GM18507 (cell line): ENCODE measurements at places on chromosomes 2 and 18.

DNA sequence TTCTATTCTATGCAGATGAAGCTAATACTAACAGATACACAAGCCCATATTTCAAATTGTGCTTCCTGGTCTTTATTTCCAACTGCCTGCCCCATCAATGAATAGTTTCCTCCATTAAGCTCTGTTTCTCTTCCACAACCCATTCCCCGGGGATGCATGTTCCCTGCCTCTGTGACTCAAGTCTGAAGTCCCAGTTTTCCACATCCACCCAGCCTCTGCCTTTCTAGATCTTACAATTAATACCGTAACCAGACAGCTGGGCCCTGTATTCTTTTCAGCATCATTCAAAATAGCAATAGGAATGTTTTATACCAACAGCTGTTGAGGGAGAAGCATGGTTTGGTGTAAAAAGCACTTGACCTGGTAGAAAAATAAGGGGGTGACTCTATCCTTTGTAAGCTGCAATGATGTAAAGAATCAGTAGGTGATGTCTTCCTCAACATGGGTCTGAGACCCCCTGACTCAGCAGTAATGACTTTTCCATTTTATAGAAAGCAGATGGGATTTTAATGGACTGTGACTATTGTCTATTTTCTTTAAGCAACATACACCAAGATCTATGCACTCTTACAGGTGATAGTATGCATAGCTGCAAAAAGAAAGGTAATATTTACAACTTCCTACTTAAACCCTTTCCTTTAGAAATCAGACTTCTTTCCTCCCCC is 46.1 kb upstream of the DAPL1 start:
- DNase-seq = no peak

DNA sequence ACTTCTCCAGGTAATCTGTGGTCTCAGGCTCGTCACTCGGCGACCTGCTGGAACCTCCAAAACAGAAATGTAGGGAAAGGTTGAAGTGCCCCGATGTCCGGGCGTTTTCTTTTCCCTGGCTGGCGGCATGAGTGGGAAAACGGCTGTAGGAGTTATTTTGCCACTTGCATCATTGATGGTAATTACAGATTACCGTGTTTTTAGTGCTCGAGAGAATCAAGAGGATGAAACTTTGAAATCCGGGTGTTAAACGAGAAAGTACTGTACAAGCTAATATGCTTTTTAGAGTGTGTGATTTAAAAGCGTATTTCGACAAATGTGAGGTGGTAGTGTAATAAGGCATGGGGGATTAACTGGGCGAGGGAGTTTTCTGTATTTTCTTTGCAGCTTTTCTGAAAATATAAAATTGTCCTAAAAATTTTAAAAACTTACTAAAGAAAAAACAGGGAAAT is 819 bp downstream of the GRHL1 start:
- DNase-seq = no peak

DNA sequence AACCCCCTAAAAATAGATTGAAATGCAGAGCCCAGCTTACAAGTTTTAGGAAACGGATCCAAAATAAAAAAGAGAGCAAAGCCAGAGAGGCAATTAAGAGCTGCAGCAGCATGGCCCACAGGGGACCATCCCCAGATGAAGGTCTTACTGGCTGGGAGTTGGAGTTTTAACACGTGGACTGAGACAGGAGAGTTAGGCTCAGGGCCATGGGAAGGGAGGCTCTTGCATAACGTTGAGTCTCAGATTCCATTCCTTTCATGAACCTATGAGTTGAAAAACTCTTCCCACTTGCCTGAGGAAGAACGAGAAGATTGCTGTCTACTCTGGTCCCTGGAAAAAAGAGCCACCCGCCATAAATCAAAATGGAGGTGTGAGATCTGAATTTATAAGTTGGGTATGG is 101.8 kb upstream of the NDUFV2 start:
- DNase-seq = no peak

GRCh38 chr2:39492716-39493115 is 55.6 kb upstream of the MAP4K3 start:
- DNase-seq = no peak

DNA sequence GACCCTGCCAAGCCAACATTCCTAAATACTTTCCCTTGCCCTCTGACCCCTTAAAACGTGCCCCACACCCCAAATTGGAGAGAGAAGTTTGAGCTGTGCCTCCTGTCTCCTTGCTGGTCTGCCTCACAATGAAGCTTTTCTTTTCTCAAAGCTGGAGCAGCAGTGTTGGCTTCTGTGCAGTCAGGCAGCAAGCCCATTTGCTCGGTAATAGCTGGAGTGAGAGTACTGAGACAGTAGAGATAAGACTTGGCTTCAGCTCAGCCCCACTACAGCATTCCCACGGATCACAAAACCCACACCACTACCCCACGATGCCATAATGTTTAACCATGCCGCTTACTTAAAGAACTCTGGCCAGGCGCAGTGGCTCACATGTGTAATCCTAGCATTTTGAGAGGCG is 73.0 kb downstream of the NCAPH start:
- DNase-seq = no peak

DNA sequence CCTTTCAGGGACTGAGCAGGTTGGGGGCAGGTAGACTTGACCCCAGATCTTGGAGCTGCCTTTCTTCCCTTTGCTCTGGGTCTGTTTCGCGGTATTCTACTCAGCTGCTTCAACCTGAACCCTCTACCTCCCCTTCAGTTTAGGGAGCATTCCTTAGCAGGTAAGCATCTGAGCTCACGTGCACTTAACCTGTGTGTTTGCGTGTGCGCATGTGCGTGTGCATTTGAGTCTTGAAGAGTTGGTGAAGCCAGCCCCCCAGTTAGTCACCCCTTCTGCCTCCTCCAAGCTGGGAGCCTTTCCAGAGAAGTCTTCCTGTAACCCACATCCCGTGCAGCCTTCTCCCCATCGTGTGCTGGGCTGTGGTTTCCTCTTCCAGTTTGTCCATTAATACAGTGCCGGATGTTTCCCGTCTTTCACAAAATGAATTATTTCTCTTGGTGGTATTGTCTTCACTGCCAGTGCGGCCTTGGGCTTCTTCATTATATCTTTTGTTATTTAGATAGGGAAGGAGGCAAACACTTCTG is 33.2 kb downstream of the B3GNT2 start:
- no peak for DNase-seq

DNA sequence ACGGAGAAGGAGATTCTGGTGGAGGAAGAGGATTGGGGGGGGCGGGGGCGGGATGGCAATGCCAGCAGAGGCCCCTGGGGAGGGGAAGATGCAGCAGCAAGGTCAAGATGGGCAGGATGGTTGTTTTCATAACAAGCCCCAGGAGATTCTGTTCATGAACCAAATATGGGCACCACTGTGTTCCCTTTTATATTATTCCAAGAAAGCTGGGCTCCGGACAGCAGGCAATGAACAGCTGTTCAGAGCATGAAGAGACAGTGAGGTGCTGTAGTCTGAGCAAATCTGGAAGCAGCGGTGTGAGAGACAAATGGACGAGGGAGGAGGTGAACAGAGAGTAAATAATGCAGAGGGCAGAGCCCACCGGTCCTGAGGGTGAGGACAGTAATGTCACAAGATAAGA is 20.0 kb downstream of the UXS1 start:
- no peak for DNase-seq

DNA sequence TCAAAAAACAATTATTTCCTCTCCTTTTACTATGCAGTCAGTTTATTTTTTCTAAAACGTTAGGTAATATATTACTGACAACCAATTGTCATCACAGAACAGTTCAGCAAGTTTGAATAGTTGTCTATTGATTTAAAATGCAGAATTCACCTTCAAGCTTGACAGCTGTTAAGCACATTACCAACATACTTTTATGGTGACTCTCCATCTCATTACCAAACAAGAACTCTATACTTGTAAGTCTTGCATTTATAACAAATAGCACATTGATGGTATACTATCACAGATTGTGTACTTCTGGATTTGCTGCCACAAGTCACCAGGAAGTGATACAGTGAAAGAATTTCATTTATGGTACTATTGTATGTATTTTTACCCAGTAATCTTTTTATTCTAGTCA is 99.4 kb upstream of the PPP1CB start:
- DNase-seq = no peak

DNA sequence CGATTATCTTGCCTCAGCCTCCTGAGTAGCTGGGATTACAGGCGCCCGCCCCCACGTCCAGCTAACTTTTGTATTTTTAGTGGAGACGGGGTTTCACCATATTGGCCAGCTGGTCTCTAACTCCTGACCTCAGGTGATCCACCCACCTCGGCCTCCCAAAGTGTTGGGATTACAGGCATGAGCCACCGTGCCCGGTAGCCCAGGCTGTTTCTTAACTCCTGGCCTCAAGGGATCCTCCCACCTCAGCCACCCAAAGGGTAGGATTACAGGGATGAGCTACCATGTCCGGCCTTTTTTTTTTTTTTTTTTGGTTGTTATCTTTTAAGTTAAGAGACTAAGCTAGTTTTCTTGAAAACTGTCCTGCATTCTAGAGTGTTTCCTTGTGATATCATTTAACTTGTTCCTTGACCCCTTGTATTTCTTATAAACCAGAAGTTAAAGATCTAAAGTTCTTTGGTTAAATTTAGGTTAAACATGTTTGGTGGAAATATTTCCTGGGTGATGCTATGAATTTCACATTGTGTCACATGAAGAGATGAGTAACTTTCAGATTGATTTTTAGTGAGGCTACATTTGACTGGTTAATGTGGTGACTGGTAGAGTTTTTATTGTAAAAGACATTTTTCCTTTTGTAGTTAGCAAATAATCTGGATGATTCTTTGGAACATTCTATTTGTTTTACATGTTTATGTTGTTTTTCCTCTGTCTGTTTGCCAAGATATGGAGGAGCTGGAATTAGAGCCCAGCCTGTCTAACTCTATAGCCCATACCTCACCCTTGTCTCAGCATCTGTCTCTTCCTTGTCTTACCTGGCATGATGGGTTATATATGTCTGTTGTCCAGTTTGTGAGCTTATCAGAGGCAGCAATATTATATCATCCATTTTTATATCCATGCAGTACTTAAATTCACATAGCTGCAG is 5.2 kb downstream of the NCAPH start:
- DNase-seq = no peak

DNA sequence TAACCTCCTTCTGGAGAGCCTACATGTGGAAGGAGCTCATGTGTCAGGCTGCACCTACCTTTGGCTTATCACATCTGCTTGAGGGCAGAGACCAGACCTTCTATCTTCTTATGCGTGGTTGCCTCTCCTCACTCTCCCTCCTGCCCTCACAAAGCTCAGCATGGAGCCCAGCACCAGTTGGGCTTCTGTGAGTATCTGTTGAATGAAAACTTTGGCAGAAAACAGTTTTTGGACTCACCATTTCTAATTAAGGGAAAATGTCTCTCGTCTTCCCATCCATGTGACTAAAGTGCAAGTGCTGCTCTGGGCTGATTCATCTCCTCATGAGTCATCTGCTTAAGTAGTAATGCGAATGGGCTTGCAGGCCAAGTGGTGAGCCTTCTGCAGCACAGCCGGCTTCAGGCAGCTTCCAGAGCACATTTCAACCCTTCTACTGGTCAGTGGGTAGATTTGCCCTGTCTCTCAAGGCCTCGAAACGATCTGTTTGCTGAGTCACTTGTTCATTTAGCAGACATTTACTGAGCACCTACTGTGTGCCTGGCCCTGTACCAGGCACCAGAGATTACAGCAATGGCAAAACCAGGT is 102.6 kb downstream of the VSNL1 start:
- DNase-seq = no peak

GRCh38 chr18:456361-457139 is 44.0 kb downstream of the COLEC12 start:
- DNase-seq = no peak

DNA sequence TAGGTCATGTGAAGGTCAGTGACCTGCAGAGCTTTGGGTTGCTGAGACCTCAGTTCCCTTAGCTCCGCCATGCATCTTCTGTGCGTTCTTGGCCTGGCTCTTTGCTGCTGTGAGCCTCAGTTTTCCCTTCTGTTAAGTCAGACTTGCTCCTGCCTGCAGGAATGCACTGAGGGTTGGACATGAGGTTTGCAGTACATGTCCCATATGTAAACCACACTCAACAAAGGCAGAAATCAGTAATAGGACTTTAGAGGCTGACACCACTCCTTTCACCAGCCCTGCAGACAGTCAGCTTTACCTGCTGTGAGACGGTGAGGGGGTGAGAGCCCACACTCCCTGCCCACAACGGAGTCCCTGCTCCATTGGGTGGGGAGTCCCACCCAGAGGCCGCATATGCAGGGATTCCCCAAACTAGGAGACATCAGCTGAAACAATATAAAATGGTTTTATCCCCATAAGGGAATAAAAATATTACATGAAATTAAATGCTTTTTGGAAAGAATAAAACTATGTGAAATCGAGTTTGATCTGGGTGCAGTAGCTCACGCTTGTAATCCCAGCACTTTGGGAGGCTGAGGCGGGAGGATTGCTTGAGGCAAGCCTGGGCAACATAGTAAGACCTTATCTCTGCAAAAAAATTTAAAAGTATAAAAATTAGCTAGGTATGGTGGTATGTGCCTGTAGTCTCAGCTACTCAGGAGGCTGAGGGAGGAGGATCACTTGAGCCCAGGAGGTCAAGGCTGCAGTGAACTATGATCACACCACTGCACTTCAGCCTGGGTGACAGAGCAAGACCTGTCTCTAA is 55.1 kb downstream of the MYO7B start:
- DNase-seq = no peak

DNA sequence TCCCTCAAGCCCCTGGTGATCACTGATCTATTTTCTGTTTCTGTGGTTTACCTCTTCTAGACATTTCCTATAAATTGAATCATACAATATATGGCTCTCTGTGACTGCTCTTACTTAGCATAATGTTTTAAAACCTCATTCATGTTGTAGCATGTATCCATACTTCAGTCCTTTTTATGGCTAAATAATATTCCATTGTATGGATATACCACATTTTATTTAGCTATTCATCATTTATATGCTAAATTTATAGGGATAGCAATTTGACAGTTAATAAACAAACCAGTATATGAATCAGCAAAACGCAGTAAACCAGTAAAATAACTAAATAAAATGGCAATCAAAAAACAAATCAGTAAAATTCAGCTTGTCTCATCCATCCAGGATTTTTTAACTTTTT is 286.1 kb upstream of the HNRNPA3 start:
- no peak for DNase-seq

- DNase-seq = no peak
Observed at GRCh38 chr2:150232321-150232720, 255.1 kb downstream of the RND3 start.

- no peak for DNase-seq
Observed at GRCh38 chr18:3211236-3211992, 8.4 kb downstream of the MYOM1 start.

- DNase-seq = no peak
Observed at GRCh38 chr2:215141706-215142105, 3.3 kb upstream of the ABCA12 start.

DNA sequence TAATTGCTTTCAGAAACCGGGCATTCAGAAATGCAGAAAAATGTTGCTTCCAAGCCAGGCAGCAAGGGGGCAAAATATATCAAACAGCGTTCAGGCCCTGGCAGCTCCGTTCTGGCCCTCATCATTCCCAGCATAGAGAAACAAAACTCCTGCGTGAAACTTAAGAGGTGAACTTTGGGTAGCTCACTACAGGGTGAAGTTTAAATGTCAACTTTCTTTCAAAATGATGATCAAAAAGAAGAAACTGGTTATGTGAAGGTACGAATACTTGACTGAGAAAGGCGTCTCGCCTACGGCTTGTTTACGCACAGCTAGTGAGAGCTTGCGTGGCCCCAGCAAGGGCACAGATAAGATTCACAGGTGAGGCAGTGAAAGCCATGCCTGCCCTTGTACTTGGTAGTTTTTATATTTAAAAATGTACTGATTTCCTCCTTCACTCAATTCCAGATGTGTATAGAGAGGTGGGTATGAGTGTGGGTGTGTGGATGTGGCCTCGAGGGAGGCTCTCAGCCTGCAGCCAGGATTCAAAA is 127.5 kb downstream of the NFATC1 start:
- no peak for DNase-seq
